ENCODE measurements at places on chromosomes 11 and 22.

DNA sequence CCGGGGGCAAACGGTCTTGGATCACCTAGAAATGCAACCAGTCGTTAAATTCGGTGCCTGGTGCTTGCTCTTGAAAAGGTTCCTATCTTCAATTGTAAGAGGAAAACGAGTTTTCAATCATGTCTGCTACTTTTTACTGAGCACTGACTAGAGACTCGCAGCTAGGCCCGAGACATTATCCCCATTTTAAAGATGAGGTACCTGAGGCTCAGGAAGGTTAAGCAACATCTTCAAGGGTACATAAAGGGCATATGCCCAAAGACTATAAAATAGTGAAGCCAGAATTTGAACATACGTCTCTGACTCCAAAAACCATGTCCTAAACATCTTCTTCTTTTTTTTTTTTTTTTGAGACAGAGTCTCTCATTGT lies 638 bp upstream of the PISD start:
- no peaks in the 10 kb centered on the region for H3K36me3 ChIP-seq
- H3K27me3 ChIP-seq, result no peaks in the 10 kb centered on the region
- no peak for DNase-seq
- H3K4me1 ChIP-seq, result peaks cover 2% of the 10 kb centered on the region

DNA sequence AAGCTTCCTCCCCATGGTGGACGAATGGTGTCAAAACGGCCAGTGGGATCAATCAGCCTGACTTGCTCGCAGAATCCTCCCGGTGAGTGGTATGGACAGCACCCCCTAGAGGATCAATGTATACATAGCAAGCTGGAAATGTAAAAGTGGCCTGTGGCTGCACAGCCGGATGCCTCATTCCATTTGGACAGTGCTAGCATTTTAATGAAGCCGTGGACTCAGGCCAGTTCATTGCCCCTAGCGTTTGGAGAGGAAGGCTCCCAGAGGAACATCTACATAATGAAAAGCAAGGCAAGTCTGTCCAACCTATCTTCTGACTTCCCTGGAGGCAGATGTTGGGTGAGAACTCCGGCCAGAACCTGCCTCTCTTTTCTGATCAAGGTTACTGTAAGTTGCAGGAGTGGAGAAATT lies 942.3 kb downstream of the NTM start:
- H3K4me1 ChIP-seq, result no peaks in the 10 kb centered on the region
- H3K4me3 ChIP-seq, result no peak overlapping the region
- H3K27ac ChIP-seq, result no peak overlapping the region

- no peak for DNase-seq
- no peak overlapping the region for H3K27ac ChIP-seq
- H3K36me3 ChIP-seq, result peaks cover 36% of the 10 kb centered on the region
- H3K27me3 ChIP-seq, result no peaks in the 10 kb centered on the region
Measured at GRCh38 chr11:46671958-46672315, 28.5 kb downstream of the ARHGAP1 start.

- H3K27me3 ChIP-seq, result no peaks in the 10 kb centered on the region
- H3K27ac ChIP-seq, result no peak overlapping the region
- no peak for DNase-seq
- no peak overlapping the region for H3K4me3 ChIP-seq
- peaks cover 2% of the 10 kb centered on the region for H3K4me1 ChIP-seq
- H3K36me3 ChIP-seq, result no peaks in the 10 kb centered on the region
Measured at GRCh38 chr11:117902001-117902845, 25.8 kb upstream of the FXYD6 start.

DNA sequence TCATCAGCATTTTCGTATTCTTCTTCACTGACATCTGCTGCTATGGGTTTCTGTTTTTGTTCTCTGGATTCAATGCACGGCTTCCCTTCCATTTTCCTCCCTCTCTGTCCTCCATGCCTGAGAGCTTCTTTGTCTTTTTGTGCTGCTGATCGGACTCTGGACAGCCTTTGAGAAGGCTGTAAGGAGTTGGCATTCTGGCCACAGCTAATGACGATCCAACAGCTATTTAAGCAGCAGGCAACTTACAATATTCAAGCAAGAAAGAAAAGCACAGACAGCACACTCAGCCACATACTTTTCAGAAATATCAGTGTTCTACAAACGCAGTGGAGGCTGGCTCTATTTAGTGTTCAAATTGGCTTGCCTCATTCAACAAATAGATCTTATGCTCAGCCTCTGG lies 60.9 kb upstream of the ZC3H12C start:
- no peak overlapping the region for H3K4me3 ChIP-seq
- H3K36me3 ChIP-seq, result no peaks in the 10 kb centered on the region
- H3K4me1 ChIP-seq, result peaks cover 9% of the 10 kb centered on the region
- peak overlapping the region; percentile 75 for H3K27ac ChIP-seq
- no peaks in the 10 kb centered on the region for H3K27me3 ChIP-seq
- peak; percentile 18 for DNase-seq

- H3K4me1 ChIP-seq, result peaks cover 7% of the 10 kb centered on the region
- H3K4me3 ChIP-seq, result no peak overlapping the region
- no peaks in the 10 kb centered on the region for H3K36me3 ChIP-seq
- no peak overlapping the region for H3K27ac ChIP-seq
Measured at GRCh38 chr11:8217926-8218325, 45.8 kb downstream of the LMO1 start.

- H3K27me3 ChIP-seq, result no peaks in the 10 kb centered on the region
- DNase-seq, result no peak
- H3K27ac ChIP-seq, result no peak overlapping the region
- no peaks in the 10 kb centered on the region for H3K4me1 ChIP-seq
- no peaks in the 10 kb centered on the region for H3K36me3 ChIP-seq
Measured at GRCh38 chr11:46930089-46930488, 6.5 kb upstream of the CSTPP1 start.

DNA sequence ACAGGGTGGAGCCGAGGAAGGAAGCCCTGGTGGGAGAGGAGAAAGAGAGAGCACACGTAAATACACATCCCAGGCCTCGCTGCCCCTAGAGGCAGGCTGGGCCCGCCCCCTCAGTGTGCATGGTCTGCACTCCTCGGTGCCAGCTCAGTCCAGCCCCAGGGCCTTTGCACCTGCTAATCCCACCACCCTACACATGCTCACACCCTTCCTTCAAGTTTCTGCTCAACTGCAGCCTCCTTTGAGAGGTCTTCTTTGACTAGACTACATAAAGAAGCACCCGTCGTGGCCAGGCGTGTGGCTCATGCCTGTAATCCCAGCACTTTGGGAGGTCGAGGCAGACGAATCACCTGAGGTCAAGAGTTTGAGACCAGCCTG lies 5.5 kb downstream of the IL2RB start:
- no peak overlapping the region for H3K27ac ChIP-seq
- peaks cover 6% of the 10 kb centered on the region for H3K4me1 ChIP-seq
- no peaks in the 10 kb centered on the region for H3K36me3 ChIP-seq
- H3K4me3 ChIP-seq, result no peak overlapping the region

GRCh38 chr11:70717936-70718595 lies 319.7 kb downstream of the CTTN start:
- peaks cover 13% of the 10 kb centered on the region for H3K4me1 ChIP-seq
- no peaks in the 10 kb centered on the region for H3K27me3 ChIP-seq
- H3K4me3 ChIP-seq, result peak overlapping the region; percentile 45

DNA sequence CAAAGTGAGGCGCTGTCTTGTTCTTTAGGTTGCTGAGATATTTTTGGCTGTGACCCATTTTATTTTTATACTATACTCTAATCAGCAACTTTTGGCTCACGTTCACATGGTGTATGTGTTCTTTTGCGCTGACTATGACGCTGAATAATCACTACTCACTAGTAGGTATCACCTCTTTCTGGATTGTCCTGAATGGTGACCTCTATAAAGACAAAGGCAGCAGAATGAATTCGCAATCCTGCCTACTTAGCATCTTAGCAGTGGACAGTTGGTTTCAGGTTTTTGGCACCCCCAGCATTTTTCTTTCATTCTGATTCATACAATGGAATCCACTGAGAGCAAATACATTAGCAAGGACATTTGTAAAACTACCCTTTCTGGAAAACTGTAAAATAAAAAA lies 351.3 kb downstream of the JRKL start:
- no peak overlapping the region for H3K4me3 ChIP-seq
- H3K4me1 ChIP-seq, result no peaks in the 10 kb centered on the region
- no peak for DNase-seq
- H3K27ac ChIP-seq, result no peak overlapping the region
- H3K27me3 ChIP-seq, result no peaks in the 10 kb centered on the region

GRCh38 chr11:117618302-117618981 lies 178.6 kb downstream of the DSCAML1 start:
- peaks cover 10% of the 10 kb centered on the region for H3K4me1 ChIP-seq
- no peaks in the 10 kb centered on the region for H3K27me3 ChIP-seq
- DNase-seq, result no peak
- H3K36me3 ChIP-seq, result no peaks in the 10 kb centered on the region
- no peak overlapping the region for H3K27ac ChIP-seq

GRCh38 chr11:7874056-7874455 lies 57.0 kb downstream of the OR10A6 start:
- no peak overlapping the region for H3K27ac ChIP-seq
- H3K4me1 ChIP-seq, result peaks cover 17% of the 10 kb centered on the region
- no peak overlapping the region for H3K4me3 ChIP-seq
- no peaks in the 10 kb centered on the region for H3K36me3 ChIP-seq
- no peak for DNase-seq

DNA sequence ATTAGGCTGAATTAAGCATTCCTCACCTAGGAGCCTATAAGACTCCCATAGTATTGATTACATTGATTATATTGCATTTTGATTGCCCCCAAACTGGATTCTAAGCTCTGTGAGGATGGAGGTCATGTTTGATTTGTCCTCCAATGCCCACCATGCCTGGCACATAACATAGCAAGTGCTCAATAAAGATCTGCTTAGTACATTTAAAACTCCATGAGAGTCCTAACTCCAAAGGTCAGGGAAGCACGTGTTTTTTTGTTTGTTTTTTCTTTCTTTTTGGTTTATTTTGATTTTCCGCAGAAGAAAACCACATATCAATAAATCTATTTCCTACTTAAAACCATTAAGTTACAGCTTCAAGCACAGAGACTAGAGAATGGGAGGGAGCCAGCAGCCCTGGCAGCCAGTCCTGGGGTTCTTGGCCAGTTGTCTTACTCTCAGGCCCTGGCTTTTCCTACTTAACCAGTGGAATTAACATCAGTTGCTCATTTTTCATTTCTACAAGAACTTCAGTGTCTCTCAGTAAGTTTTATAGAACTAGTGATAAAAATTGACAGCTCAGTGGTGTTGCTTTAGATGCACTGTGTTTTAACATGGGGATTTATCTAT lies 429.9 kb upstream of the CCDC90B start:
- DNase-seq, result no peak
- no peak overlapping the region for H3K27ac ChIP-seq
- no peaks in the 10 kb centered on the region for H3K27me3 ChIP-seq
- H3K4me3 ChIP-seq, result no peak overlapping the region

- H3K27me3 ChIP-seq, result no peaks in the 10 kb centered on the region
- H3K4me1 ChIP-seq, result peaks cover 23% of the 10 kb centered on the region
- H3K36me3 ChIP-seq, result peaks cover 53% of the 10 kb centered on the region
- no peak overlapping the region for H3K27ac ChIP-seq
- H3K4me3 ChIP-seq, result no peak overlapping the region
Measured at GRCh38 chr22:19983741-19984140, 32.9 kb downstream of the ARVCF start.

GRCh38 chr11:62413060-62413696 lies 5.7 kb upstream of the SCGB1A1 start:
- H3K4me3 ChIP-seq, result no peak overlapping the region
- H3K27me3 ChIP-seq, result no peaks in the 10 kb centered on the region
- H3K27ac ChIP-seq, result no peak overlapping the region
- H3K4me1 ChIP-seq, result peaks cover 2% of the 10 kb centered on the region
- no peak for DNase-seq

DNA sequence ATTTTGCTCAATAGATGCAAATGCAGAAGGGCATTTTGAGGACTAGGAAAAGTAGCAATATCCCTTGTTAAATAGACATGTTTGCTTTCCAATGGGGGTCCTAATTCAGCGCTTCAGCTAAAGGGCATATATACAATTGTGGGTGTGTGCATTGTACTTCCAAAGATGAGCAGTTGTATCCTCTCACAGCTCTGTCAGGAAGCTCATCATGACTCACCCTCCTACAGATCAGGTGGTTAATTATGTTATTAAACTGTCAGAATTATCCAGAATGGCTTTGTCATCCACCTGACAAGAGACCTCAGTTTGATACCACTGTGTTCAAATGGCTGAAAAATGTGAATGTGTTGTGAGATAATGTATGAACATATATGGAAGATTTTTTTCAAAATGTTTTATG lies 252.2 kb upstream of the MTNR1B start:
- peaks cover 6% of the 10 kb centered on the region for H3K4me1 ChIP-seq
- no peaks in the 10 kb centered on the region for H3K27me3 ChIP-seq

DNA sequence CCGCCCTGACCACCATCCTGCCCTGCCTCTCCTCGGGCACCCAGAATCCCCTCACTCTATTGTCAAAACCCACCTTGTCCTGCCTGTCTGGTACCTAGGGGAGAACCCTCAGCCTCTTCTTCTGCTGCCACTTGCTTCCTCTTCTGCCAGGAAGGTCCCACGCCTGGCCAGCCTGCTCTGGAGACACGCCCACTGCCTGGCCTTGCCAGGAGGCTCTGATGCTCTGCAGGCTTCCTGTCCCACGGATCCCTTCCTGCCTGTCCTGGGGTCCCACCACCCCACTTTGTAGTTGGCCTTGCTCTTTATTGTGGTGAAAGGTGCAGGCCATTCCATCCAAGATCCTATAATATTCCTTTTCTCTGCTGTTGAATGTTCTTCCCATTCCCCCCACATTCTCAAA lies 63.4 kb downstream of the BMAL1 start:
- H3K27me3 ChIP-seq, result no peaks in the 10 kb centered on the region
- DNase-seq, result no peak
- no peaks in the 10 kb centered on the region for H3K36me3 ChIP-seq
- H3K27ac ChIP-seq, result no peak overlapping the region

DNA sequence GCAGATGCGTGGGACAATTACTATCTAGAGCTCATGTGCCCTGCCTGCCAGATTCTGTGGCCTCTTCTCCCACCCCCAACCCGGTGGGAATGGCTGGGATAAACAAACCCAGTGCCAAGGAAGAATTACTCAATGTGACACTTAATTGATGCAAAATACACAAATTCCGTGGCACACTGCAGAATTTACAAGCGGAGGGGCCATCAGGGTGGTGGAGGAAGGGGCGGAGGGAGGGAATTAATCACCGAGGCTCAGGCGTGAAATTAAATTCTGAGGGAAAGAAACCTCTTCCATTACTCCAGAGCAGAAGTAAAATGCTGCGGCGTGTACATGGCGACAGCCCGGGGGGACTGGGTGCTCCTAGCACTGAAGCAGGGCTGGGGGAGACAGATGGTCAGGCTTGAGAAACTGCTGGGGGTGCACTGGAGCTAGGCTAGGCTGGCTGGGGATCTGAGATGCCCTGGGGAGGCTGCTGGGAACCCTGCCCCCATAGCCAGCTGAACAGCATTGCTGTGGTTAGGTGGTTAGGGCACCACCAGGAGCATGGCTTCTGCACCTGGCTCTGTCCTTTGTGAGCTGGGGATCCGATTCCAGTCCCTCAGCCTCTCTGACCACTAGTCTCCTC lies 200.6 kb downstream of the CEP164 start:
- no peak overlapping the region for H3K4me3 ChIP-seq
- no peaks in the 10 kb centered on the region for H3K27me3 ChIP-seq
- H3K36me3 ChIP-seq, result no peaks in the 10 kb centered on the region
- no peak overlapping the region for H3K27ac ChIP-seq

DNA sequence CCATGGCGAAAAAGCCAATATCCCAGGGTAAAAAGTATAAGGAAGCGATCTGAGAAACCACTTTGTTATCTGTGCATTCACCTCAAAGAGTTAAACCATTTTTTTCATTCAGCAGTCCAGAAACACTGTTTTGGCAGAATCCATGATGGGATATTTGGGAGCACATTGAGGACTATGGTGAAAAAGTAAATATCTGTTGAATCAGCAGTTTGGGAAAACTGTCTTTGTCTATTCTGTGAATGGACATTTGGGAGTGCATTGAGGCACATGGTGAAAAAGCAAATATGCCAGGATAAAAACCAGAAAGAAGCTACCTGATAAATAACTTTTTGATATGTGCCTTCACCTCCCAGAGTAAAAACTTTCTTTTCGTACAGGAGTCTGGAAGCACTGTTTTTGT lies 187.4 kb downstream of the OR4A47 start:
- no peak overlapping the region for H3K27ac ChIP-seq
- DNase-seq, result no peak
- no peak overlapping the region for H3K4me3 ChIP-seq
- H3K27me3 ChIP-seq, result no peaks in the 10 kb centered on the region
- no peaks in the 10 kb centered on the region for H3K4me1 ChIP-seq

Data from neuronal stem cell (in vitro differentiated cells).